Calu3 (cell line): ENCODE measurements at places on chromosomes 1 and 21. TPM values are rescaled to one million over a fixed set of nuclear protein-coding genes. Genes with fewer than 3 reads are reported as not detected.

DNA sequence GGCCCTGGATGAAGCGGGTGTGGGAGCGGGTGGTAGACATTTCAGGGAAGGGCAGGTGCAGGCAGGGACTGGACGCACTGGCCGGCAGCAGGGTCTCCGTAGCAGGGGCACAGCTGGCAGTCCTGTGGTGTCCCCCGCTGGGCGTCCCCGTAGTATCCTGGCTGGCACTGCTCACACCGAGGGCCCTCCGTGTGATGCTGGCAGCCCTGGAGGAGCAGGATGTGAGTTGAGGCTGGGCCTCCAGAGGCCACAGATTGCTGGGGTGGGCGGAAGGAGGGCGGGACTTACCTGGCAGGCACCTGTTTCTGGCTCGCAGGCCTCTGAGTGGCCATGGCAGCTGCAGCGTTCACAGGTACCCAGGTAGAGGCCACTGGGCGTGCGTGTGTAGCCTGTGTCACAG is 62.3 kb downstream of the LDLRAD2 start:
- H3K36me3 ChIP-seq = peaks cover 91% of the 10 kb centered on the region
- H3K27me3 ChIP-seq = no peaks in the 10 kb centered on the region
- H3K4me3 ChIP-seq = no peak overlapping the region
- peaks cover 37% of the 10 kb centered on the region for H3K4me1 ChIP-seq
- no peak for DNase-seq

DNA sequence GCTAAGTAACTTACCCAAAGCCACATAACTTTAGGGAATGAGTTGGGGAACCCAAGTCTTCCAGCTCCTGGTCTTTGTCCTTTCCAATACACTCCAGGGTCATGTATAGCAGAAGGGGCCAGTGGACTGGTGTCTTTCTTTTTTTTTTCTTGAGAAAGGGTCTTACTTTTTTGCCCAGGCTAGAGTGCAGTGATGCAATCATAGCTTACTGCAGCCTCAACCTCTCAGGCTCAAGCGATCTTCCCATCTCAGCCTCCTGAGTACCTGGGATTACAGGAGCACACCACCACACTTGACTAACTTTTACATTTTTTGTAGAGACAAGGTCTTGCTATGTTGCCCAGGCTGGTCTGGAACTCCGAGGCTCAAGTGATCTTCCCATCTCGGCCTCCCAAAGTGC is 12.2 kb downstream of the NAV1 start:
- H3K36me3 ChIP-seq = peaks cover 14% of the 10 kb centered on the region
- peak overlapping the region; percentile 83 for H3K27ac ChIP-seq
- peaks cover 63% of the 10 kb centered on the region for H3K4me1 ChIP-seq

The DENND2D gene
- total RNA-seq = 11.8 and 20.0 TPM in 2 replicates

- no peak overlapping the region for H3K4me3 ChIP-seq
- no peak overlapping the region for H3K27ac ChIP-seq
- H3K27me3 ChIP-seq = no peaks in the 10 kb centered on the region
Observed at GRCh38 chr1:100517515-100517914, 20.4 kb upstream of the GPR88 start.

- H3K27me3 ChIP-seq = no peaks in the 10 kb centered on the region
- no peak for DNase-seq
- H3K36me3 ChIP-seq = peaks cover 77% of the 10 kb centered on the region
Observed at GRCh38 chr1:156641761-156642264, at the start of gene BCAN. Gene BCAN, plus strand, starts transcription at chr1:156642117. Its CDS starts 3,938 bp downstream, at chr1:156646055.
